ENCODE measurements at places on chromosomes 5 and 9.
A peak's percentile ranks its signal among the peaks of the same experiment; 100 is the strongest.

GRCh38 chr9:1042466-1042865 is 7.7 kb upstream of the DMRT2 start:
- DNase-seq: peak; percentile 87

- DNase-seq: no peak
These were observed 121.0 kb upstream of the NR3C1 start for GRCh38 chr5:143524338-143524945.

DNA sequence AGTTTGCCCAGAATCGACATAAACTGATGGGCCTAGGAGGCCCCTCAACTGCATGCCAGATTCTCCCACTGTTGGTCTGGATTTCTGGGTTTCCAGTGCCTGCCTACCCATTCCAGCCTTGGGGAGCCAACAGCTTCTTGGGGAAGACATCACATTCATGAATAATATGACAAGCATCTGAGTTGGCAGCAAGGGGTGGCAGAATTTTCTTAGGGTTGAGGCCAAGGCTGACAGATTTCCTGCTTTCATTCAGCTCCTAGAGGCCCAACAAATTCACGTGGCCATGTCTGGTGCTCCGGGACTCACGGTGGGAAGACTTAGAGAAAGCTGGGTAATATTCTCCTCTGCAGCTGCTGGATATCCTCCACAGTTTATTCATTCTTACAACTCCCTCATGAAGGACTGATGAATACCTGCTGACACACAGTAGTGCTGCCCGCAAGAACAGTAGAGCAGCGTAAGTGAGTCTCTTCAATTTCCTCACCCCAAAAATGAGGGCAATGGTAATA is 305.0 kb upstream of the TNC start:
- no peak for DNase-seq

DNA sequence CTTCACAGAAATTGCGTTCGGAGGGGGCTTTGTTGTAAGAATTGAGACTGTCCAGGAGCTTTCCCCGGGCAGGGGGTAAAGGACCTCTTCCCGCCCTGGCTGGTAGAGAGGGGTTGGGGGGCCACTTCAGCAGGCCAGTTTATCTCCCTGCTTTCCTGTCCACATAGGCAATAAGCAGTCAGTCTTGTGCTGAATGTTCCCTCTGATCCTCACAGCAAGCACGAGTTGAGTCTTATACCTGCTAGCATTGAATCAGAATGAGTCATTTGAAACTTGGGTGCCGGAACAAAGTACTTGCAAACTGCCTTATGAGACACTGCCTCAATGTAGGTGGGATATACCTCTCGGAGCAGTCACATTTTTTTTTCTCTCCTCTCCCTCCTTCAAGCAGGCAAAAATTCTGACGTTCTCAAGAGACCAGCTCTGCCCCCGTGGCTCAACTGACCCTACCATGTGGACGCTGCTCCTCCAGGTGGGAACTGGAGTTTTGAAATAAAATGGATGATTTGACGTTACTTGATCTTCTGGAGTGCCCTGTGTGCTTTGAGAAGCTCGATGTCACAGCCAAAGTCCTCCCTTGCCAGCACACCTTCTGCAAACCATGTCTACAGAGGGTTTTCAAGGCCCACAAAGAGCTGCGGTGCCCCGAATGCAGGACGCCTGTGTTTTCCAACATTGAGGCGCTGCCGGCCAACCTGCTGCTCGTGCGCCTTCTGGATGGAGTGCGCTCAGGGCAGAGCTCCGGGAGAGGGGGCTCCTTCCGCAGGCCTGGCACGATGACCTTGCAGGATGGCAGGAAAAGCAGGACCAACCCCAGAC is 1.3 kb downstream of the SH3RF2 start:
- peak; percentile 30 for DNase-seq

DNA sequence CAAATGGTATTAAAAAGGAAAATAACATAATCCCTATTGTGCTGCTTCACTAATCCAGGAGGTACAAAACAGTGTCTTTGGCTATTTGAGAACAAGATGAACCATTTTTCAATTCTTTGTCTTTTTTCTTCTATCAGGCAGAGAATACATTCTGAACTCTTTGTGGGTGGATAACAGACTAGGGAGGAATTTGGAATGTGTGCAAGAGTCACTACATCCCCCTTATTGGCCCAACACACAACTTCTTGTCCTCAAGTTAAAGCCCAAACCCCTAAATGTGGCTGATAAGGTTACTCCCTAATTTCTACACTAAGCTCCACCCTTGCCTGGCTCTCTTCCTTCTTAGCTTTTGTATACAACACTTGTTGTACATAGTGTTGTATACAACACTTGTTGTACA is 342.7 kb upstream of the RFX3 start:
- no peak for DNase-seq
